ENCODE measurements at places on chromosomes 4 and X.
A peak's percentile ranks its signal among the peaks of the same experiment; 100 is the strongest.

DNA sequence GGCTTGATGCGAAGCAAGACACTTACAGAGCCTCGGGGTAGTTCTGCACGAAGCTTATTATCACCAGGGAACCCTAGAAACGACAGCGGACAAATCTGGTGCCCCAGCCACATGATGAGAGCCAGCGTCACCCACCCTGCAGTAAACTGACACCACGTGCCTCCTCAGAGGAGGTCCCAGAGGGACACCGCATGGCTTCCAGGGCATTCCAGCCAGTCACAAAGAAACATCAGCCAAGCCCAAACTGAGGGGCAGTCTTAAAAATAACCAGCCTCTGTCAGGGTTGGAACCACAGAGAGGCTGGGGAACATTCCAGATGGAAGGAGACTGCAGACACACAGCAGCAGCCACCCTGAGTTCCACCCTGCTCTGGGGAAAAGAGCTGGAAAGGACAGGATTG is 36.6 kb upstream of the HGFAC start:
- DNase-seq, result no peak

GRCh38 chrX:67604979-67605703 is 61.3 kb downstream of the AR start:
- peak; percentile 69 for DNase-seq

DNA sequence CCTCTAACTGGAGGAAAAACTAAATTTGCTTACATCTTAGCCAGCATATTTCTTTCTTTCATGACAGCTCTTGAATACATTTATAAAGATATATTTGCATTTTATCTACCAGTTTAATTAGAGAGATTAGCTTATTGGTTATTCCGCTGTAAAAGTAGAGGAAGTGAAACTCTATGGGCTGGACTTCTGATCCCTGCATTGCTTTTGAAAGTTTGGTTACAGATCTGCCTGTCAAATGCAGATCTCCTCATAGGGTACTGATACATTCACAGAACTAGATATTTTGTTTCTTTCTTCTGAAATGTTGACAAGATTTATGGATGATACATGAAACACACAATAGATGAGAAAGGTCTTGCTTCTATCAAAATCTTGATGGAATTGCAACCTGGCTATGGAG is 581.4 kb upstream of the AADAT start:
- DNase-seq, result no peak

GRCh38 chr4:53011259-53011905 is 149.3 kb downstream of the RASL11B start:
- DNase-seq, result no peak

GRCh38 chr4:24249972-24250371 is 334.4 kb downstream of the DHX15 start:
- DNase-seq, result no peak

DNA sequence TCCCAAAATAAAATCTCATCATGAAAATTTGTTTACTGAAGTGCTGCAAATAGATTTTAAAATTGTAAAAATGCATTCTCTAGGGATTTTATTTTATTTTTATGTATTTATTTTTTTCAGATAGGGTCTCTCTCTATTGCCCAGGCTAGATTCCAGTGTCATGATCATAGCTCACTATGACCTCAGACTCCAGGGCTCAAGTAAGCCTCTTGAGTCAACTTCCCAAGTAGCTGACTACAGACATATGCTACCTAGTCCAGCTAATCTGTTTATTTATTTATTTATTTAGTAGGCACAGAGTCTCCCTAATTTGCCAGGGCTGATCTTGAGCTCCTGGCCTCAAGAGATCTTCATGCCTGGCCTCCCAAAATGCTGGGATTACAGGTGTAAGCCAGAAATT is 317.7 kb upstream of the ANXA10 start:
- no peak for DNase-seq

DNA sequence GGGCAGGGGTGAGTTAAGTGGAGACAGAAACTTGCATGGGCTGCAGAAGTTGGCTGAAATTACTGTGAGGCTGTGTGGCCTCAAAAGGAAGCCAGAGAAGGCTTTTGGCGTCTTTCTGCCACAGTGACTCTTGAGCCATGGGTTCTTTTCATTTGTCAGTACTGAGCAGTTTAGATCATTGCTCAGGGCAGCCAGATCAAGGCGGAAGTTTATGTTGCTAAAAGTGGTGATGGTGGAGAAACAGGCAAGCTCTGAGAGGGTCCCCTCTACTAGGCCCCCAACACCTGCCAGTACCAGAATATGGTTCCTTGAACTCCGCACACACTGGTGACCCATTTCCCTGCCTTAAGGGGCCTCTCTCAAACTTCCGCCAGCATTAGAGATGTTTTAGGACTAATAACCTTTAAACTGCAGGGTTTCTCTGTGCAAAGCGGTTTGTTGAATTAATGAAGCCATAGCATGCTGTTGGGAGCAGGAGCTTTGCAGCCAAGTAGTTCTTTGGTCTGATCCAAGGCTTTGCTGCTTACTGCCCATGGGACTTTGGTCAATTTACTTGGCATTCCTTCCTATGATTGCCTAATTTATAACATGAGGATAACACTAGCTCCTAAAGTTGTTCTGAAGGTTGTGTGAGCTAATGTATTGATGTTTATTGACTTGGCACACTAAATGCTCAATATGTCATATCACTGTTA is 34.5 kb downstream of the RNF175 start:
- no peak for DNase-seq

DNA sequence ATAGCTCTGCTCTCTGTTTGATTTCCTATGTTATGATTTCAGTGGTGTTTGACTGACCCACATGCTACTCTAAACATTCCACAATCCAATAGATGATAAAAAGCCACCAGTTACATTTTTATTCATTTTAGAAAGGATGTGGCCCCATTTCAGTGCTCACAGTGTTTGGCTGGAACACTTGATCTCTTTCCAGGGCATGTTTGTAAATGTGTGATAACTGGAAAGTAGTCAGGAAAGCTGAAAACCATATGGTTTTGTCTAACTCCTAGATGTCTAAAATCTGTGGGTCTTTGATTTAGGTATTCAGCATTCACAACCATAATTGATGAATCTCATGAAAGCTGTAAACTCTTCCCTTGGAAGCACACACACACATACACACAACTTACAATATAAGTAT is 904.9 kb upstream of the AGA start:
- no peak for DNase-seq

GRCh38 chrX:8284131-8284530 is 113.1 kb upstream of the VCX2 start:
- DNase-seq, result no peak

DNA sequence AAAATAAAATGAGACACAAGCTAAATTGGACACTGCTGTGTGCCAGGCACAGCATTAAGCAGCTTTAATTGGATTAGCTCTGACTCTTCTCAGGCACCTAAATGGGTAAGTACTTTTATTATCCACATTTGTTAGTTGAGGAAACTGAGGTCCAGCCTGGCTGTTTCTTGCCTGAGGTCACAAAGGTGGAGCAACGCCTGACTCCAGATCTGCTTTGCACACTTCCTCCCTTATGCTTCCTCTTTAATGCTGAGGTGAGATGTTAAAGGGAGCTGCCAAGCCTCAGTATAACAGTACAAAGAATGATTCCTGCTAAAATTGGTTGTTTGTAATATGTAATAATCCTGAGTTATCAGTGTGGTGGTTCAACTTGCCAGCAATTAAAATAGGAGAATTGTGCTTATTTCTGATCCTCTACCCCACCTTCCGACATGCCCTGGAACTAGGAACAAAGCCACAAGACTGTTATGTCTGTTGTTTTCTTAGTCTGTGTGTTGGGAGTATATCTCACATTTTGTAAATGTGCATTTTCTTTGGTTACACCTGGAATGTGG is 74.4 kb downstream of the AFF1 start:
- DNase-seq, result no peak

GRCh38 chr4:41177016-41177415 is 37.3 kb downstream of the APBB2 start:
- DNase-seq, result no peak

GRCh38 chr4:61301271-61301670 is 101.1 kb downstream of the ADGRL3 start:
- DNase-seq, result no peak

GRCh38 chr4:81651243-81651899 is 179.7 kb upstream of the RASGEF1B start:
- DNase-seq, result no peak

- no peak for DNase-seq
These were observed 947.8 kb downstream of the C4orf33 start for GRCh38 chr4:130043732-130044160.

GRCh38 chrX:127177966-127178365 is 358.4 kb downstream of the PRR32 start:
- DNase-seq, result no peak

DNA sequence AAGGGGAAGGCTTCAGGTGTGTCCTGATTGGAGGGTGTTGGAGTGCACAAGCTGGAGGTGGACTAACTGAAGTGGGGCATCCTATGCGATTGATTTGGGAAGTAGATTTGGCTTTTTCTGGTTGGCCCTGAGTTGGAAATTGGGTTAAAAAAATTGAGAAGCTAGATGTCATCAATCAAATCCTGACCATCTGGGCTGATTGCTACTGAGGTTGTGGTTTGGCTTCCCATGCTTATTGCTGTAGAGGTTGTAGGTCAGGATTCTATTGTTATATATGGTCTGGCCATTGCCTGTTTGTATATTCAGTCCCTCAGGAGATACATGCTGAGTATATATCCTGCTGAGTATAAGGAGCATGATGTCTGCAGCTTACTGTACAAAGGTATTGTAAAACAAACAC is 7.7 kb upstream of the ZNF81 start:
- no peak for DNase-seq

DNA sequence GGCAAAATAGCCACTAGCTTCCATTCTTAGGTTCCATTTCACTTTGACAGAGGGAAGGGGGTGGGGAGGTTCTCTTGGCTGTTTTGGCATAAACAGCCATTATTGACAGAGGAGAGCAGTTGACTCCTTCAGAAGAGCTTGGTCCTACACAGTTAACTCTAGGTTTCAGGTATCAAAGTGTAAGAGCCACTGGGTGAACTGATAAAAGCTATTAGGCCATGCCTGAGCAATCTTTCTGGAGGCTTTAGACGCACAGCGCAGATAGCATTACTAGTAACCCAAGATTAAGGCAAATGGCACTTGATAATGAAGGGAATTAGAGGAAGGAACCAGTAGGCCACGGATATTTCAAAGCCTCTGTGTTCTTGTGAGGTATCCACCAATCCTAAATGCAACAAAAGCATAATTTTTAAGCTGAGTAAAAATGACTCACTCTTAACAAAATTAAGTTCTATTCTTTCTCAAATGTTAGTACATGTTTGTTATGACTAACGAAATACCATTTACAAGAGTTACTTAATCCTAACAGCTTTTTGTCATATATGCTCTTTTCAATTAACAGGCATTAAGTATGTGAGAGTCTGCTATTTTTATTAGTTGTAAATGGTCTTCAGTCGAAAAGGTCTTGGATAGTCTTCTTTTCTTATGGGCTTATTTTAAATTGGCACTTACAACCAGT is 53.6 kb downstream of the SLC7A11 start:
- DNase-seq, result no peak

GRCh38 chrX:102975016-102975415 is 37.9 kb downstream of the RAB40AL start:
- no peak for DNase-seq

DNA sequence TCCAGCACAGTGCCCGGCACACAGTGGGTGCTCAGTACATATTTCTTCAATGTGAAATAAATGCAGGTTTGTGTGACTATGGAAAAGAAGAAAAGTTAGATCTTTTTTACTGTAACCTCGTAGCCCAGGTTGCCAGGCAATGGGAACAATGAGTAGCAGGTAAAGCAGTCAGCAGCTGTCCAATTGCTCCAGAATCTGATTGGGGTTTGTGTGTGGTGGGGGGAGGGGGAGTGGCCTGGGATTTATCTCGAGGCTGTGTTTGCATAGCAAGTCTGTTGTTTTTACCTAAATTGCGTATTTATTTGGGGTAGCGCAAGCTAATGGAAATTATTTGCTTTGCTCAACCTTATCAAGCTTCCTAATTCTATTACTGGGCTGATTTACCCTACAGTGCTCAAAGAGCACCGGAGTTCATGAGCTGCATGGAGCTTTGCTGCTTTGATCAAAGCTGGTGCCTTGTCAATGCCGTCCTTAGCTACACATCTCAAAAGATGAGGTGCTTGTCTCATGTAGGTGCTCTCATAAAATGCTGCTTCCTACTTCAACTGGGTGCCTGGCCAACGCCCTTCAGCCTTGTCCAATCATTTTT is 145.0 kb upstream of the DGKK start:
- DNase-seq, result no peak

DNA sequence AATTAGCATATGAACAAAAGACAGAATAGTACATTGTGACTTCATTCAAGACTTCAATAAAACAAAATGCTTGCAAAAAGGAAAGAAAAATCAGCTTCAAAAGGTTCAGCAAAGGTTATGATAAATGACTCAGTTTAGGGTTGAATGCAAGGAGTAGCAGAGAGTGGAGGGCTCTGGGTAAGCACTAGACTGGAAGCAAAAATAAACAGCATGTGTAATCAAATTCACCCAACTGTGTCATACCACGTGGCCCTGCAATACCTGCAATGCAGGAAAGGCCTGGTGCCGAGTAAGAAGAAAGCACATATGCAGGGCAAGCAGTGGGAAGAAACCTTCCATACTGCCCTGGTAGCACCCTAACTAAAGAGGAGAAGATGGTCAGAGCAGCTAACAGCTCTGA is 88.7 kb downstream of the ATP11C start:
- DNase-seq, result no peak

DNA sequence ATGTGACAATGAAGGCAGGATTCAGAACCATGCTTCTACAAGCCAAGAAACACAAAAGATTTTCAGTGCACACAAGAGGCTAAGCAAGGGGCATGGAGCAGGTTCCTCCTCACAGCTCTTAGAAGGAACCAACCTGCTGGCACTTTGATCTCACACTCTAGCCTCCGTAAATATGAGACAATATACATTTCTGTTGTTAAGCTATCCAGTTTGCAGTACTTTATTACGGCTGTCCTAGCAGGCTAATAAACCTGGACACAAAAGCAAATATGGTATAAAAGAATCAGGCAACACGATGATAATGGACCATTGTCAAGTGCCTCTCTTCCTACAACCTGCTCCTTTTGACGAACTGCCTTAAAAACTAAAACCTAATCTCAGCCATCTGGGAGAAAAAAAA is 114.5 kb downstream of the ZAR1 start:
- no peak for DNase-seq

DNA sequence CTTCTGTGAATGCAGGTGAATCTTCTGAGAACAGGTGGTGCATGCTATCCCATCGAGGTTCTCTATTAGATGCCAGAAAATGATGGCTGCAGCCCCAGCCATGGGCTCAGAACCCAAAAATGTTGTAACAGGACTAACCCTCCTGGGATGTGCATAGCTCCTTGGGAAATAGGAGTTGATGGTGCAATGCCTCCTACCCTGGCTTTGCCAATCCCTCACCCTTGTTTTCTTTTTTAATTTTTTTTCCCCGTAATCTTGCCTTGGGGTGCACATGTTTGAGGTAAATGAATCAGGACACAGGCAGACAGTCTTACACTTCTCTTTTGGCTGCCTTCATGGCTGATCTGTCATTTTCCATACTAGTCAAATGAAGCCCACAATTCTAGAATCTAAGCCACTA is 96.6 kb downstream of the KIT start:
- no peak for DNase-seq

DNA sequence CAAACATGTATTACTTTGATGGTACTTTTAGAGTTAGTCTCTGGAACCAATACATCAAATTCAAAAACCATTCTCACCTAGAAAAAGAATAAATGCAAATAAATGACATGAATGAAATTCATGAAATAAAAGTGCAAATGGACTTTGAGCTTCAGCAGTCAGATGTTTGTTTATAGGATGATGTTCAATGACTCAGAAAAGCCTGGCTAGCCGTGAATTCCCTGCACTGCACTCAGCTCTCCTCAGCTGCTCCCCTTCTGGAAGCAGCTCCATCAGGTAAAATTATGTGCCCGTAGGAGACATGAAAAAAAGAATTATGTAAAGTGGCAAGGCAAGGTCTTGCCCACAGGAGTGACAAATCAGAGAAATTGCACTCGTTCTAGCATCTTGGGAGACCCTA is 390.6 kb downstream of the GPM6A start:
- DNase-seq, result no peak

Measured in AG04449 (cell line).